ENCODE measurements at places on chromosomes 7 and 10.

GRCh38 chr7:1862560-1862959 is 192.5 kb downstream of the ELFN1 start:
- no peak for DNase-seq

DNA sequence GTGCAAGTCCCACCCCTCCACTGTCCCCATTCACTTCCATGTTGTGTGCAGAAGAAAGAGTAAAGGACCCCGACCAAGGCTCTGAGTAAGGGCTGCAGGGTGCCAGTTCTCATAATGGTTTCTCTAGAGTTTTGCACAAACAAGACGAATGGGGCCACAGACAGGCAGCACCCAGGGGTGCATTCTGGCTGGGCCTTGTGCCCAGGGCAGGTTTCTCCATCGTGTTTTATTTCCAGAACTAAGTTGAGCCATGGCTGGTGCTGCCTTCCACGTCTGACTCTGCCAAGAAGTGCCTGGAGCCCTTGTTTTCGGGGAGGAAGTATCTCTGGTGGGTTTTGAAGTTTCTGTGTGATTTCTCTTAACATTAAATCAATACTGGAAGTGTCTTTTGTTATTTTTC is 95.0 kb upstream of the SDK1 start:
- DNase-seq = no peak

DNA sequence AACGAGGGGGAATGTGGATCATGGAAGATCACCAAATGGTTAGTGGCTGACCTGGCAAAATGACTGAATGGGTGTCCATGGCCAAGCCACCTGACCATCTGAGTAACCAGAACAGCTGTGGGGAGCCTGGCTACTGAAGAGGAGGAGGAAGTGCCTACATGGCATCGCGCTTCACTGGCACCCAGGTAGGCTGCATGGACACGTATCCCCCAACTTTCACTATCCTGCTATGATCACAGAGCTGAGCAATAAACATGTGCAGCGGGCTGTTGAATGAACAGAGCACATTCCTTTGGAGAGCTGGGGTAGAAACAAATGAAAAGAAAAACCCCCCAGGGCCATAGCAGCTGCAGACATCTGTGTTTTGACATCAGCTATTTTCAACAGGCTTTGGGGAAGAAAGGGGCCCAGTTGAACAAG is 6.5 kb downstream of the AKR1B1 start:
- DNase-seq = no peak

DNA sequence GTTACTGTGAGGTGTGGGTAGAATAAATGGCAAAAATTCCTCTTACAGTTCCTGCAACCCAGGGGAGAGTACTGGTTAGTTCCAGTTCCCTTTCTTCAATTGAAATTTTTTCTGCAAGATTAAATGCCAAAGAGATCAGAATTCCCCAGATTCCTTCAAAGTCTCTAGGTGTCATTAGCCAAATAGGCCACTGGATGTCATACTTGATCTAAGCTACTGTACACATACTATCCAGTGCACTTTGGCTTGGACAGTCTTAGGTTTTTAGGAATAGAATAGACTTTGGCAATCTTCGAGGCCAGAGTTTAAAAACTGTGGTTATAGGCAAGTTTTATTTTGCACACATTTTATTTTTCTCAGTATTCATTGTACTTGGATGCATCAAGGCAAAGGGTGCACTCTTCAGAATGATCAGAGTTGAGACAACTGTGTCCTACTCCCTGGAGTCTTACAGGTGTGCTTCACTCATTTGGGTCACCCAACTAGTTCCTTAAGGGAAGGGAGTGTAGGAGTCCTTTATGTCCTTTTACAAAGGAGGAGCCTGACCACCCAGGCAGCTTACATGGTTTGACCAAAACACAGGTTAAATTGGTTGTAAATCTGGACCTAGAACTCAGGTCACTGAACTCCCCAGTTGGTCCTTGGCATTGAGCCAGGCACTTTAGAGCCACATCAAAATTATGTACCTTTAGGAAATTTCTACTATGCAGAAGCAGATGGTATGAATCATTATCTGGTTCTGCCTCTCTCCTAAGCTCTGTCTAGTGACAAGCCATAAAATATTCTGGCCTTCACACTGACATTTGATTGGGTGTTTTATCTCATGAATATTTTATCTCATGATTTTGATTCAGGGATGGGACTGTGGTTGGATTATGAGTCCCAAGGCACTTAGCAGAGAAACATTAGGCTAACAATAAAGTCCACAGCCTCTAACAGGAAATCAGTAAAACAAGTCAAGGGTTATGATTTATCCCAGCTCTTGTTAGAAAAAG is 49.5 kb downstream of the ASAH2B start:
- DNase-seq = no peak

- no peak for DNase-seq
These were observed 13.9 kb upstream of the PWWP2B start for GRCh38 chr10:132383101-132383500.

DNA sequence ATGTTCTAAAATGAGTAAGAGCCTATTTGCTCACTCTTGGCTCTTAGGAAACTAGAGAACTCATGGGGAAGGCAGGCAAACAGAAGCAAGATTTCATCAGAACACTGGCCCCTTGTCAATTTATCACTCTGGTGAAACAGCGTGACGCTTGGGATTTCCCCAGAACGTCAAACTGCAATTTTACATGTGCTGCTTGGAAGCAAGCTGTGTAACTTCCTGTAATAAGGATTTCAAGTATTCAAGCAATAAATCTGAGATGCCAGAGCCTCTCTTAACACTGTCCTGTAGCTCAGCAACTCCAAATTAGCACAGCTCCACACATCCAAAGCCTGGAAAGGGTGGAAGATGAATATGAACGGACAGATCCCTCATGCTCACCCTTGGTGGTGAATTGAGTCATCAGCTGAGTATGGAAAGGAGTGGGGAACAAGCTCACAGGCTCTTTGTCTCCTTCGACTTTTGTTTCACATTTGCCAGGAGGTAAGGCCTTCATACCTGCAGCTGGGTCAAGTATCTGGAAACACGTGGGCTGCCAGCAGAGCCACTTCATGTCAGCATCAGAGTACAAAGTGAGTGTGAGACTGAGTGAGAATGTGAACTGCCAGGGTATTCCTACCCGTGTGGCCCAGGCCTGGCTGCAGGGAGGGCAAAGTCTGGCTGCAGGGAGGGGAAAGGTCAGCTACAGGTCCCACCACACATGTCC is 140.4 kb upstream of the NAMPT start:
- no peak for DNase-seq

DNA sequence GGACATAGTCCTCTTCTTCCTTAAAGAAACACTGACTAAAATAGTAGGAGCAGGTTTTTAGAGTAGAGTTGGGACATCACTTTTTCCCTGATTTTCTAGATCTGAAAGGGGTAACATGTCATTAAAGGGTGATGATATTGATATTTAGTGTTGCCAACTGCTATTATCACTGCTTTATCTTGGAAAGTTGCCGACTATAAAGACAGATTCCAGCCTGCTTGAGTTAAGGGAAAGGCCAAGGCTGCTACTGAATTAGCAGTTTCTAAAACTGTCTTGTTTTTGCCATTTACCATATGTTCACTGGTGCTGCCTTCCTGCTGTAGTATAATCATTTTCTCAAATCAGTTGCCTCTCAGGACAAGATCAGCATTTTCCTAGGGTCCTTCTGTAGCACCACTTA is 29.7 kb downstream of the AP3M1 start:
- DNase-seq = no peak

- DNase-seq = no peak
These were observed 133.5 kb downstream of the CHN2 start for GRCh38 chr7:29328045-29328444.

DNA sequence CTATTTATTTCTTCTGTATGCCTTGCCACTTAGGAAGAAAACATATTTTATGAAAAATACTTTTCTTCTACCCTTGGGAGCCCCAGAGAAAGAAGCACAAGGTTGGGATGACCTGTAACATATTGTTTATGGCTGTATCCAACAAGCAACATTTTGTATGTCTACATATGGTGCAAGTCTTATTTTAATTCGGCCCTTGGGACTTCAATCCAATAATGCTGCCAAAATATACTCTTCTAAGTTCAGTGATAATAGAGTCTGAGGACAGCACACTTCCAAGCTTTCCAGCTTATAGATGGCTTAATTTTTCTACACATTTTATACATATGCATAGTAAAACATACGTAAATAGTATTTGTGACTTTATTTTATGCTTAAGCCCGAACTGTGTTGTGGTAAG is 318.5 kb upstream of the SEMA3A start:
- DNase-seq = no peak

DNA sequence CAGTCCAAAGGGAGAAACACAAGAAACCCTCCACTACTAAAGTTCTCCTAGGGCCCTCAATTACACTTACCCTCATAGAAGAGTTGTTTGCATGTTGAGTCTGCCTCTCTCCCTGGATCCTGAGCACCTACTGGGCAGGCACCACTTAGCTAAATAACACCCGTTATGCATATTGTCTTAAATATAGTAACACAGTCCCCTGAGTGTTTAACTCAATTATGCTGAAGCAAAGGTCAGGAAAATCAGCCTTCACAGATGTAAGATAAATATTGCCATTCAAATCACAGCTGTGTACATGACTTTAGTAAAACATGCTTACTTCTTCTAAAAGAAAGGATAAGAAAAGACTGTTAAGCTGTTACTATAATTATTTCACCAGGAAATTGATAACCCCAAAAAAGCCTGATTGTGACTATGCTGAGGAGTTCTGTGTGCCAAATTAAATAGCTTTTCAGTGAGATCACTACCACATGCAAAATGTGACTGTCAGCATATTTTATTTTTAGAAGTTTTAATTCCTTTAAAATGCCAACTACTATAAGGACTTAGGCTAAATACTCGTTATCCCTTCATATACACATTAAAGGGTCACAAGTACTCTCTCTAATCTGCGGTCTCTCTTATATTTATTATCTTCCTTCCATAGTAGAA is 733.9 kb upstream of the PHF14 start:
- peak; percentile 31 for DNase-seq

DNA sequence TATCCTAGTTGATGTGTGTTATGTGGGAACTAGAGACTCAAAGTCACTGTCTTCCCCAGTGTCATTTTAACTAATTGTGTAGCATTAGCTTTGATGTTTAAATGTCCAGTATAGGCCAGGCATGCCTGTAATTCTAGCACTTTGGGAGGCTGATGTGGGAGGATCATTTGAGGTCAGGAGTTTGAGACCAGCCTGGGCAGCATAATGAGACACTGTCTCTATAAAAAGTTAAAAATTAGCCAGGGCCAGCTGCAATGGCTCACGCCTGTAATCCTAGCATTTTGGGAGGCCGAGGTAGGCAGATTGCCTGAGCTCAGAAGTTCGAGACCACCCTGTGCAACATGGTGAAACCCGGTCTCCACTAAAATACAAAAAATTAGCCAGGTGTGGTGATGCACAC is 24.4 kb downstream of the DDX50 start:
- DNase-seq = no peak

GRCh38 chr7:641269-641671 is 85.2 kb upstream of the DNAAF5 start:
- DNase-seq = peak; percentile 55

DNA sequence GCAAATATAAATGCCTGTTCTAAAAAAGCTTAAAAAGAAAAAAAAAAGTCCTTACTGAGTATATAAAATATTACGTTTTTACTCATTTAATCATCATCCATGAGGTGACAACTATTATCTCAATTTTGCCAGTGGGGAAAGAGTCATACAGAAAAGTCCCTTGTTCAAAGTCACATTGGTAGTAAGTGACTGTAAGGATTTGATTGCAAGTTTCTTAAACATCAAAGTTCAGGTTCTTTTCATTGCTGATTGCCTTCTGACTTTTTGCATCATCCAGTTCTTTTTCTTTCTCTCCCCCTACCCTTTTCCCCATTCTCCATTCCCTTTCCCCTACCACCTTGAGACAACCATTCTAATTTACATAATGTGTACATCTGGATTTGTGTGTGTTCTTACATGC is 363.3 kb downstream of the NRG3 start:
- DNase-seq = no peak

- no peak for DNase-seq
These were observed 152.2 kb downstream of the DNAJB6 start for GRCh38 chr7:157488966-157489365.

DNA sequence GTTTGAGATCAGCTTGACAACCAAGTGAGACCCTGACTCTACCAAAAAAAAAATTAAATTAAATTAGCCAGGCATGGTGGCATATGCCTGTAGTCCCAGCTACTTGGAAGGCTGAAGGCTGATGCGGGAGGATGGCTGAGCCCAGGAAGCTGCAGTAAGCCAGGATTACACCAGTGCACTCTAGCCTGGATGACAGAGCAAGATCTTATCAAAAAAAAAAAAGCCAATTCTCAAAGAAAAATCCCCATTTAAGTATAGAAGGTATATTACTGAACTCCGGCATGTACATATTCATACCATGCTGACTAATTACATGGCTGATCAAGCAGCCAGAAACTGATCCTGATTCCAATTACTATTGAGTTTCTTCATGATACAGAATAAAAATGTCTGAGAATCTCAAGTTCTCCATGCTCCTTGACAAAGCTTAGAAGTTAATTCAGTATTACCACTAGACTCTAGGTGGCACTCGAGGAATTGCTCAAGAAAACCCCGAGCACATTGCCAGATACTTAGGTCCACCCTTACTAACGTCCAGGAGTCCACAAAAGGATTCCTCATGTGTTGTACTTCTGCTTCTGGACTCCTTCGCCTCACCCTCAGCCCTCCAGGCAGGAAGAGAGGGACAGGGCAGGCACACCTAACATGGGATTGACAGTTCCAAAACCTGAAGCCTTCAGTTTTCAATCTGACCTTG is 148.9 kb downstream of the PARD3 start:
- DNase-seq = no peak

DNA sequence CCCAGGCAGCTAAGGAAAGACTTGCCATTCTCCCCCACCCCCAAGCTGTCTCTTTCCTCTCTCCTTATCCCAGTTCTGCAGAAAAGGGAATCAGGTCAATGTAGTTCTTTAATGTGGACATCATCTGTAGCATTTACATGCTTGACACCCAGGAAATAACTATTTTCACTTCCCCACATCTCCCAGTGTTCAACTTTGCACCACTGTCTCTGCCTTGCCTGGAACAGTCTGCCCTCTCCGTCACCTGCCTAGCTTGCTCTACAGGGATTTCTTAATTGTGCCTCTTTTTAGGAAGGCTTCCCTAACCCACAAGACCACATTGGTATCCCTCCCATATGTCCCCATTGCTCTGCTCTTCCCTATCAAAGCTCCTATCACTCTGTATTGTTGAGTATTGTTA is 45.9 kb upstream of the TOMM7 start:
- no peak for DNase-seq

DNA sequence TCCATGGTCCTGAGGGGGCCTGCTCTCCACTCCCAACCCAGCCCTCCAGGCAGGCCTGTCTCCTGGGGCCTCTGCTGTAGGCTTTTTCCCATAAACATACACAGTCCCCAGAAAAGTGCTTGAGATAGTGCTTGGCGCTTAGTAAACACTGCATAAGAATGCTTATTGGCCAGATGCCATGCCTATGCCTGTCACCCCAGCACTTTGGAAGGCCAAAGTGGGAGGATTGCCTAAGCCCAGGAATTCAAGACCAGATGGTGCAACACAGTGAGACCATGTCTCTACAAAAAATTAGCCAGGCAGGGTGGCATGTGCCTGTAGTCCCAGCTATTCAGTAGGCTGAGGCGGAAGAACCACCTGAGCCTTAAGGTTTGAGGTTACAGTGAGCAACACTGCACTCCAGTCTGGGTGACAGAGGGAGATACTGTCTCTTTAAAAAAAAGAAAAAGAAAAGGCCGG is 24.6 kb upstream of the ASL start:
- no peak for DNase-seq

Data from NCI-H1930 (cell line).